ENCODE measurements at places on chromosomes 2 and 18. TPM values are rescaled to one million over a fixed set of nuclear protein-coding genes. Genes with fewer than 3 reads are reported as not detected.
A peak's percentile ranks its signal among the peaks of the same experiment; 100 is the strongest.

Gene MRPS5
- 62.2 TPM for total RNA-seq

DNA sequence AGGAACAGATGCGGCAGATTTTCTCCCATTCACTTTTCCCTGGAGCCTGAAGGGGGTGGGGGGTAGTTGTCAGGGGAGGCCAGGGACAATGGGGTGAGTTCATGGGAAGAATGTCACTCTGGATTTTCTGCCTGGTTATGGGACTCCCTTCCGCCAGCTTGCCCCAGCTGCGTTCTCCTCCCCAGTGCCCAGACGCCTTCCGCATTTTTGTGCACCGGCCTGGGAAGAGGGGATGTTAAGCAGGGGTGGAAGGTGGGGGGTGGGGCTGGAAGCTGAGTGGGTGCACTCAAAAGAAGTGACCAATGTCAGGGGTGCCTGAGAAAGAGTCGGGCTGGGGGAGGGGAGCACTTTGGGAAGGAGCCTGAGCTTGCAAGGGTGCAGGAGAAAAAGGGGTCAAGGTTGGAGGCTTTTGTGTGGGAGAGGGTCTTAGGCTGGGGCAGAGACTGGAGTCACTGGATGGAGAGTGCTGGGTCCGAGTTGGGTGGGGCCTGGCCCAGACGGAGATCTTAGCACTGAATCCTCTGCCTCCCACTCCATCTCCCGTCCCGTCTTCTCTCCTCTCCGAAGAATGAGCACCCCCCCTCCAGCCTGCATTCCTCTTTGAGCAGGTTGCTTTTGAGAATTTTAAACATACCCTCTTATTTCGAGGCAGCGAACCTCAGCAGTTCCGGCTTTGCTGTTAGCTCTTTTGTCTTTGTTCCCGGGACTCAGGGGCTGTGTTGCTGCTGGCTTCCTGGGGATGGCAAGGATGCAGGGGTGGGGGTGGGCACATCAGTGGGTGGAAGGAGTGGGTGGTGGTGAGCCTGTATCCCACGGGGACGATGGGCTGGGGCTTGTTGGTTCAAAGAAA lies 2.7 kb downstream of the IGFBP2 start:
- DNase-seq: peak; percentile 53

GRCh38 chr2:138105358-138105757 lies 141.1 kb downstream of the HNMT start:
- no peak for DNase-seq

GRCh38 chr2:180621941-180622918 lies 358.2 kb upstream of the UBE2E3 start:
- no peak for DNase-seq
